IgD-negative memory B cell (primary cell): ENCODE measurements at places on chromosomes 12 and 14. TPM values are rescaled to one million over a fixed set of nuclear protein-coding genes. Genes with fewer than 3 reads are reported as not detected.

MYF5 gene
- not detected for polyA plus RNA-seq

HVCN1 gene
- 441 TPM for polyA plus RNA-seq

SRGAP1 gene
- polyA plus RNA-seq, result not detected

GLIPR1L2 gene
- 1.6 TPM for polyA plus RNA-seq

PROX2 gene
- polyA plus RNA-seq, result not detected

TEAD4 gene
- polyA plus RNA-seq, result not detected

GPR135 gene
- polyA plus RNA-seq, result 0.36 TPM

ADAMTS20 gene
- not detected for polyA plus RNA-seq

TSPAN31 gene
- polyA plus RNA-seq, result 52.8 TPM

OR6C70 gene
- not detected for polyA plus RNA-seq

GSG1 gene
- not detected for polyA plus RNA-seq

WNT1 gene
- polyA plus RNA-seq, result 0.19 TPM

HOTAIR gene
- not detected for polyA plus RNA-seq

CRIP1 gene
- polyA plus RNA-seq, result 1,925 TPM

PPM1H gene
- not detected for polyA plus RNA-seq

SVOP gene
- not detected for polyA plus RNA-seq

SYT1 gene
- 1.6 TPM for polyA plus RNA-seq

PIWIL1 gene
- polyA plus RNA-seq, result not detected

KCNMB4 gene
- 0.19 TPM for polyA plus RNA-seq

P2RX2 gene
- polyA plus RNA-seq, result not detected

ITPK1 gene
- 43.1 TPM for polyA plus RNA-seq

ASB2 gene
- polyA plus RNA-seq, result 3.8 TPM

KRT83 gene
- not detected for polyA plus RNA-seq

IL31 gene
- not detected for polyA plus RNA-seq

RPS6KA5 gene
- polyA plus RNA-seq, result 19.0 TPM

PTCSC3 gene
- not detected for polyA plus RNA-seq

TSHR gene
- not detected for polyA plus RNA-seq

LTBP2 gene
- polyA plus RNA-seq, result 0.03 TPM

MDP1 gene
- 33.5 TPM for polyA plus RNA-seq

HCAR2 gene
- polyA plus RNA-seq, result not detected

DDN gene
- not detected for polyA plus RNA-seq

HOXC5 gene
- polyA plus RNA-seq, result not detected

SAMD15 gene
- polyA plus RNA-seq, result 0.08 TPM

BIN2 gene
- polyA plus RNA-seq, result 93.8 TPM

PRPF39 gene
- polyA plus RNA-seq, result 18.1 TPM

CCDC196 gene
- not detected for polyA plus RNA-seq

ERO1A gene
- polyA plus RNA-seq, result 23.6 TPM

CLEC4E gene
- not detected for polyA plus RNA-seq

OR11H7 gene
- polyA plus RNA-seq, result not detected

SMCO2 gene
- not detected for polyA plus RNA-seq

CMKLR1 gene
- 0.64 TPM for polyA plus RNA-seq

RNASE3 gene
- polyA plus RNA-seq, result not detected

CNTN1 gene
- polyA plus RNA-seq, result not detected

GLIPR1 gene
- polyA plus RNA-seq, result 147 TPM

REP15 gene
- not detected for polyA plus RNA-seq

PTPRB gene
- polyA plus RNA-seq, result 0.30 TPM

B3GNT4 gene
- polyA plus RNA-seq, result 0.29 TPM

SRRM4 gene
- polyA plus RNA-seq, result not detected

GPR68 gene
- 1.6 TPM for polyA plus RNA-seq
